ENCODE measurements at places on chromosomes 11 and 22.
A peak's percentile ranks its signal among the peaks of the same experiment; 100 is the strongest.

DNA sequence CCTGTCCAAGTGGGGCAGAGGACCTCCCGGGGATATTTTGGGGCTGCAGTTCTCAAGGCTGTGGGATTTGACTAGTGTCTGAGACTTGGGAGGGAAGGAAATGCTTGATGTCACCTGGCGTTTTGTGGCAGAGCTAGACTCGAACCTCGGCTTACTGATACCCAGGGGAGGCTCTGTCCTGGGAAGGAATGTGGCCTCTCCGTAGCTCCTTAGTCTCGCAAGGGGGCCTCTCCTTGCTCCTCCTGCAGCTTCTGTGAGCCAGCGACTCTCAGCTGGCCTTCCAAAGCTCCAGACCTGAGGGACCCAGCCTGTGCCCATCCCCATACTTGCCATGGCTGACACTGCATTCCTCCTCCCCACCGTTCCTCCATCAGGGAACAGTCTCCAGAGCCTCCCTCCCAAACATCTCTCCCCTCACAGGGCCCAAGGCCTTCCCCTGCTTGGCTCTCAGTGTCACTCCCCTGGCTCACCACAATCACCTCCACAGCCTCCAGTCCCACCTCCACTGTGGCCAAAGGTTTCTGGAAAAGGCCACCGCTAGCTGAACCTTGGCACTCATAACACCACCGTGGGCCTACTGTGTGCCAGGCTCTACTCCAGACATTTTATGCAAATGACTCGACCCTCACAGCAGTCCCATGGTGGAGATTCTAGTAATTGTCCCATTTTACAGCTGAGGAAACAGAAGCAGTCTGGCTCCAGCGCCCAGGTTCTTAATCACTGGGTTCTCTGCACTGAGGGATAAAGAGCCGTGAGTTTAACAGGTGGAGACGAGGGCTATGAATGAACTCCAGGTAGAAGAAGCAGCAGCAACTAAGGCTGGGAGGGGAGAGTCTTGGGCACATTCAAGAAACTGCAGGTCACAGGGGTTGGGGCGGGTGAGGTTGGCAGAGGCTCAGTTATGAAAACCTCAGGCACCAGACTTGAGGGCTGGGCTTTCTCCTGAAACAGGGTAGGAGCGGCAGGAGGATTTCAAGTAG, 12.1 kb downstream of the P2RY2 start:
- DNase-seq: no peak

- DNase-seq: no peak
These were observed 3.0 kb upstream of the RRAS2 start for GRCh38 chr11:14361951-14362350.

- DNase-seq: no peak
These were observed 24.8 kb downstream of the ADAMTS15 start for GRCh38 chr11:130473056-130473794.

DNA sequence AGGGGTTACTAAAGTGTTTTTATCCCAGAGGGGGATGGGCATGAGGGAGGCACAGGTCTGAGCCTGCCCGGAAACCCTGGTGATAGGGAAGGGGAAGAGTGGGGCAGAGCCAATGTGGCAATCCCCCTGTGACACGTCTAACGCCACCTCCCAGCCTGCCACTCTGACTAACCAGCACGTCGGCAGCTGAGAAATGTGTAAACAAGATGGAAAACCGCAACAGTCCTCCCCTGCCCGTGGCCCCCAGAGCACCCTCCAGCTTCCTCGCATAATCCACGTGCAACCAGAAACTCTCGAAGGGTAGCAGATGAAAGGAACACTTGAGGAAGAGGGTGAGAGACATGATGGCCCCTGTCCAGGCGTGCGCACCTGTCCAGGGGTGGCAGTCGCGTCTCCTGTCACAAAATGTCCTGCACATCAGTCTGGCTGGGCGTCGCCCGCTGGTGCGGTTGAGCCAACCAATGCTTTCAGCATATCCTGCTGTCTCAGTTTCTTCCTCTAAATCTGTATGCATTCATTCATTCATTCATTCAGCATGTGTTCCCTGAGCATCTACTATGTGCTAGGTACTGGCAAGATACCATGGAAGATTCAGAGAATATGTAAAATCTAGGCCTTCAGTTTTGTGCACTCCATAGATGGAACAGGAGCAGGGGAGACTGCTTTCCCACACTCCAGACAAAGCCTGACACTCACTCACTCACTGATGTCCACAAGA, 4.5 kb downstream of the TMPRSS4 start:
- DNase-seq: no peak

GRCh38 chr22:45077826-45078334, 68.1 kb upstream of the PHF21B start:
- no peak for DNase-seq

- DNase-seq: peak; percentile 0
These were observed 18.4 kb upstream of the OR4C5 start for GRCh38 chr11:48384670-48385069.

- DNase-seq: no peak
These were observed 48.5 kb downstream of the PAK1 start for GRCh38 chr11:77425346-77425745.

- no peak for DNase-seq
These were observed 111.2 kb upstream of the SNX19 start for GRCh38 chr11:131027491-131027890.

- no peak for DNase-seq
These were observed 10.8 kb upstream of the ADORA2A start for GRCh38 chr22:24416611-24417010.

- DNase-seq: no peak
These were observed 1410.2 kb downstream of the BRD1 start for GRCh38 chr22:48417225-48418070.

GRCh38 chr11:69802590-69802989, 16.6 kb downstream of the FGF3 start:
- no peak for DNase-seq

- no peak for DNase-seq
These were observed 52.6 kb downstream of the SPECC1L start for GRCh38 chr22:24323233-24323632.

DNA sequence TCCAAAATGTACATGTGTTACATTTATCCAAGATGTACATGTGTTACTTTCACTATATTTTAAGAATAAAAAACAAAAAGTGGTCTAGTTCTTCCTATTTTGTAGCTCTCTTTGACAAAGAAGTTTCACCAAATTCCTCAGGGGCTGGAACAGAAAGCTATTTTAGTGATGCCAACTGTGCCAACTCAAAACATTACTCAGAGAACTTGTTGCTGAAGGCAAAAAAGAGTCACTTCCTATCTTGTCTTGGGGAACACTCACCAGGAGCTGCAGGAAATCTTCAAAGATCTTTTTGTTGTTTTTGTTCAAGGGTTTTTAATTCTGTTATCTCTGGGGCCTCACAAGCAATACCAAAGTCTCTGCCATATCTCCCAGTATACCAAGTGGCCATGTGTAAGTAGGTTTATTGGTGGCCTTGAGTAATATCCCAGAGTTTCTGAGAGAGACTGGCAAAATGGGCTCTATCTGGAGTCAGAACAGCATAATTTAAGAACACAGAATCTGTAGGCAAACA, 13.6 kb upstream of the EED start:
- DNase-seq: peak; percentile 40

DNA sequence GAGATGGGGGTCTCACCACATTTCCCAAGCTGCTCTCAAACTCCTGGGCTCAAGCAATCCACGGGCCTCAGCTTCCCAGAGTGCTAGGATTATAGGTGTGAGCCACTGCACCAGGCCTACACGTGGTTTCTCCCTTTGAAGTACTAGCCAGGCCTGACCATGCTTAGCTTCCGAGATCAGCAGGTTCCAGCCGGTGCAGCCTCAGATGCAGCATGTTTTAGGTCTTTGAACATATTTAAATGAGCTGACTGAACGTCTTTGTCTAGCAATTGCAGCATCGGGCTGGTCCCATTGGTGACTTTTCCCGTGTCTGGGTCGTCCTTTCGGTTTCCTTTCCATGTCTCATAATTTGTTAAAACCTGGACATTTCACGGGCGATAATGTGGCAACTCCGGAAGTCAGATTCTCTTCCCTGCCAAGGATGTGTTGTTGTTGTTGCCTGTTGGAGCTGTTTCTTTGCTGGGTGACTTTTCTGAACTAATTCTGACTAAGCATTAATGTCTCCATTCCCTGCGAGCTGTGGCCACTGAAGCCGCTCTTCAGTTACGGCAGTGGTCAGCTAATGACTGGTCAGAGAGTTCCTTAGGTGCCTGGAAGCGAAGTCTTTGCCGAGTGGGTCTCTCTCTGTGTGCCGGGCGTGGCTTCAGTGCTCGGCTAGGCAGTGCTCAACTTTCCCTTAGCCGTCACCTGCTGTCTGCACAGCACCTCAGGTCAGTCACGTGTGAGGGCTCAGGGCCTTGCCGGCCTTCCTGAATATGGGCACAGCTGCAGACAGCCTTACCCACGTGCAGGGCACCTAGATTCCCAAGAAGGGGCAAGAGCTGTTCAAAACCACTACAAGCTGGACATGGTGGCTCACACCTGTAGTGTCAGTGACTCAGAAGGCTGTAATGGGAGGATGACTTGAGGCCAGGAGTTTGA, 3.8 kb upstream of the CYP2D6 start:
- no peak for DNase-seq

GRCh38 chr11:130202818-130203689, 43.5 kb downstream of the ST14 start:
- DNase-seq: no peak

GRCh38 chr11:35393098-35393497, 26.3 kb downstream of the SLC1A2 start:
- no peak for DNase-seq

- no peak for DNase-seq
These were observed 14.3 kb downstream of the BIRC2 start for GRCh38 chr11:102361086-102362031.

- peak; percentile 22 for DNase-seq
These were observed 539 bp downstream of the SLC35C1 start for GRCh38 chr11:45805305-45806071.

GRCh38 chr11:32434356-32435151, 785 bp downstream of the WT1 start:
- peak; percentile 29 for DNase-seq

GRCh38 chr22:32631507-32632255, 157.1 kb downstream of the FBXO7 start:
- DNase-seq: no peak

DNA sequence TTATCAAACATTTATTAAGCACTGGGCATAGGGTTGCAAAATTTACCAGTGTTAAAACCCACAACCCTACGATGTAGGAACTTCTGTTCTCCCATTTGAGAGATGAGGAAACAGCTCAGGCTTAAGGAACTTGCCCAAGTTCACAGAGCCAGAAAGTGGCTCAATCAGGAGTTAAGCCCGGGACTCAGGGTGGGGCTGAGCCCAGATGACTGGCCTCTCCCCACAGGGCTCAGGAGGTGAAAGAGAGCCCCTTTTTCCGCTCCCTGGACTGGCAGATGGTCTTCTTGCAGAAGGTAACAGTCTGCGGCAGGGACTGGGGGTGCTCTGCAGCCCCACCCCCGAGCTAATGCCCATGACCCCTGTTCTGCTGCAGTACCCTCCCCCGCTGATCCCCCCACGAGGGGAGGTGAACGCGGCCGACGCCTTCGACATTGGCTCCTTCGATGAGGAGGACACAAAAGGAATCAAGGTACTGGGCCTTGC, 5.6 kb upstream of the ANKRD13D start:
- no peak for DNase-seq

GRCh38 chr11:69123593-69124545, 31.9 kb upstream of the SMIM38 start:
- DNase-seq: no peak

DNA sequence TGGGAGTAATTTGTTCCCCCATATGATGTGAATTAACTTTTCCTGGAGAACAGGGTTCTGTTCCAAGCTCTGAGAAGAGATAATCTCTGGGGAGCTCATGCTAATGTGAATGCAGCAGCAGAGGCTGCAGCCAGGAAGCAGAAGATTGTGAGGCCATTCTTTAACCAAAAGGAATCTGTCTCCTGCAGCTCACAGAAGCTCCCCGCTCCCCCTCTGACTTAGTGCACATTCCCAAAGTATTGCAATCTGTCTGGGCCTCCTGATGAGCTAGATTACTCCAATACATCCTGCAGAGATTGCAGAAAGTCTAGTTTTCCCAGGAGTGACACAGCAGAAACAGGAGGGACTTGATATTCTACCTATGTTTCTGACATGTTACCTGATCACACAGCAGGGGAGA, 420.6 kb upstream of the FAT3 start:
- DNase-seq: no peak

DNA sequence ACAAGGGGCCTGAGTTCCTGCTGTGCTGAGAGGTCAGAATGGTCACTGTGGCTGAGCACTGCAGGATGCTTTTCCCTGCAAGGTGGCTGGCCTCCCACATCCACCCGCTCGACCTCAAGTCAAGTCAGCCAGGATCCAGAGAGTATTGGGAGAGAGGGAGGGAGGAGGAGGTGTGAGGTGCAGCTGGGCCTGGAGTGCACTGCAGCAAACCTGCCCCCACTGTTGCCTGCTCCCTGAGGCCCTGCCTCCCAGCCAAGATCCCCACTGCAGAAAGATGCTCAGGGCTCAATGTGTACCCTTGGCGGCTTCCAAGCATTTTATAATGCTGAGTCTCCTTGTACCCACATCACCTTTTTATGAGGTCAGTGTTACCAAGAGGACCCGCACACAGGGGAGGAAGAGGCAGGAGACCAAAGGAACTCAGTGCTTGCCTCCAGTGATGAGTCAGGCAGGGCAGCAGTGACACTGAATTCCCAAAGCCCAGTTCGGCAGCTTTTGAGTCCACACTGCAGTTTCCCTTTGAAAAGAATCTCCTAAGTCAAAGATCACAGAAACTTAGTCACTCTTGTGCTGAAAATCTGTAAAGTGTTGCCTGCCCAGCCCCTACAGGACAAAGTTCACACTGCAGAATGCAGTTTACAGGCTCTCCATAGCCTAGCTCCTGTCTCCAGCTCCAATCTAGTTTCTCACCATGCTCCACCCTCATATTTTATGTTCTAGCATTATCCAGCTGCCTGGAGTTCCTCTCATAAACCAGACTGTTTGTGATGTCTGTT, 3.1 kb downstream of the ENDOD1 start:
- DNase-seq: peak; percentile 33

GRCh38 chr22:33109514-33110430, 51.6 kb upstream of the SYN3 start:
- no peak for DNase-seq

GRCh38 chr11:111412293-111412692, 33.2 kb upstream of the POU2AF1 start:
- no peak for DNase-seq

DNA sequence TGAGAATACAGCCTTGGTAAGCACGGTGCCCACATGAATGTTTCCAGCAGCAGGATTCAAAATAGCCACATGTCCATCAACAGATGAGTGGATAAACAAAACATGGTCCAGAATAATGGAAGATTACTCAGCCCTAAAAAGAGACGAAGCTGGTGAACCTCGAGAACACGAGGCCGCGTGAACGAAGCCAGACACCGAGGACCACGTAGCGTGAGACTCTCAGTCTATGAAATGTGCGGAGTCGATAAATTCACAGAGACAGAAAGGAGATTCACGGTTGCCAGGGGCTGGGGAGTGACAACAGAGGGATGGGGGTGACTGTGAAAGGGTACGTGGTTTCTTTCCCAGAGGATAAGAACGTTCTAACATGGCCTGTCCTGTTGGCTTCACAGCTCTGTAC, 2.9 kb upstream of the ASCL2 start:
- no peak for DNase-seq

GRCh38 chr11:126007238-126007637, 55.4 kb downstream of the CDON start:
- DNase-seq: peak; percentile 59

- DNase-seq: no peak
These were observed 21.6 kb downstream of the APOL5 start for GRCh38 chr22:35739076-35739930.
